Activated effector memory CD4-positive, alpha-beta T cell treated with anti-CD3 and anti-CD28 coated beads, Interleukin-2, amount 50 U/mL, for 16 hours (primary cell): ENCODE measurements at places on chromosomes 16 and 17.
A peak's percentile ranks its signal among the peaks of the same experiment; 100 is the strongest.

- DNase-seq: no peak
Observed at GRCh38 chr16:81500833-81501521, 56.4 kb downstream of the CMIP start.

DNA sequence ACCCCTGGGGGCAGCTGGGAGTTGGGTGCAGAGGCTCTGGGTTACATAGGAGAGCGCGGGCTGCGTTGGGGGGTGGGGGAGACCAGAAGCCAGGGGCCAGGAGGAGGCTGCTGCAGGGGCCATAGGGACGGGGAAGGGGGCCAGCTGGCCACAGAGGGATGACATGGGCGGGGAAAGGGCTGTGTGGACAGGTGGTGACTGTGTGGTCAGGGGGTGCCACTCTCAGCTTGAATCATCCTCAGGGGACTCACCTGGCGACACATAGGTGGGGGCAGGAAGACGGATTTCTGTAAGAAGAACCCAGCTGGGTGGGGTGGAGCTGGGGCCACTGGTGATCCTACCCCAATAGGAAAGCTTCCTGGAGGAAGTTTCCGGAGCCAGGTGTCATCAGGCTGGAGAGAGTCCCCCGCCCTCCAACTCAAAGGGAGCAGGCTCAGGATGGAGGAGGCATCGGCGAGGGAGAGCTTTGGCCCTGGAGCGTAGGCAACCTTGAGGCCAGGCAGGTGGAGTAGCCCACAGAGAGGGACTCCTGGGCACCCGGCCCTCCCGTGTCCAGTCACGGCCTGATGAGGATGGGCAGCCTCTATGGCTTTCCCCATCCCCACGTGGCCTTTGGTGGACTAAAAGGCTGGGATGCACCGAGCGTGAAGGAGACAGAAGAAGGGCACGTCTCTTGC, 1.2 kb downstream of the TRPV3 start:
- DNase-seq: no peak

DNA sequence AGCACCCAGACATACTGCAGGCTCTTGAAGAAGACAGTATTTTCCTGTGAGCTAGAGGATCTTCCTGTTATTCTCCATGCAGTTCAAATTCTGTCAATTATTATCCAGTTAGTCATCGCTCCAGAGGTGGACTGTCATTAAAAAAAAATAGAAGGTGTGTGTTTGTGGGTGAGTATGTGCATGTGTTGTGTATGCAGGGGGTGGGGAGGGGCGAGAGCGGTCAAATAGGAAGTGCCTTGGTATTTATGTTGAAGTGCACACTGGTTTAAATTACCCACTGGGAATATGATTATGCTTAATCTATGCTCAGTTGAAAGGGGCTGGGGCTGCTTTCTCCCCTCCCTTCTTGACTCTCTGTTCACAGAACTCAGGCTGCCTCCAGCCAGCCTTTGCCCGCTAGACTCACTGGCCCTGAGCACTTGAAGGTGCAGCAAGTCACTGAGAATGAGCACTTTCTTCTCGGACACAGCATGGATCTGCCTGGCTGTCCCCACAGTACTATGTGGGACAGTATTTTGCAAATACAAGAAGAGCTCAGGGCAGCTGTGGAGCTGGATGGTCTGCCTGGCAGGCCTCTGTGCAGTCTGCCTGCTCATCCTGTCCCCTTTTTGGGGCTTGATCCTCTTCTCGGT, at the start of gene HSD17B2:
Gene HSD17B2, plus strand, starts transcription at position 273 of the 632 bp plus-strand sequence. Its CDS starts 172 bp downstream, at position 445.
- no peak for DNase-seq

DNA sequence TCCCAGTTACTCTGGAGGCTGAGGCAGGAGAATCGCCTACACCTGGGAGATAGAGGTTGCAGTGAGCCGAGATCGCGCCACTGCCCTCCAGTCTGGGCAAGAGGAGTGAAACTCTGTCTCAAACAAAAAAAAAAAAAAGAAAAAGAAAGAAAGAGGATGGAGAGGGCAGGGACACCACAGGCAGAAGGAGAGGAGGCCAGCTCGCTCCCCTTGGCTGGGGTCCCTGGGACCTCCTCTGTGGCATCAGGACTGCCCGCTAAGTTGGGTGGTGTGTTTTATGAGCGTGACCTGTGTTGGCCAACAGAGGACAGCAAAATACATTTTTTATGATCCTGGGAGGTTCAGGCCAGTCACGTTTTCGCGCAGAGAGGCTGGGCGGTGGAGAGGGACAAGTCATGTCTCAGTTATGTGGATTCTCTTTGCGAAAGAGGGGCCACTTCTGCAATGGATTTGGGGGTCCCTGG, 229.6 kb downstream of the MRTFB start:
- no peak for DNase-seq

DNA sequence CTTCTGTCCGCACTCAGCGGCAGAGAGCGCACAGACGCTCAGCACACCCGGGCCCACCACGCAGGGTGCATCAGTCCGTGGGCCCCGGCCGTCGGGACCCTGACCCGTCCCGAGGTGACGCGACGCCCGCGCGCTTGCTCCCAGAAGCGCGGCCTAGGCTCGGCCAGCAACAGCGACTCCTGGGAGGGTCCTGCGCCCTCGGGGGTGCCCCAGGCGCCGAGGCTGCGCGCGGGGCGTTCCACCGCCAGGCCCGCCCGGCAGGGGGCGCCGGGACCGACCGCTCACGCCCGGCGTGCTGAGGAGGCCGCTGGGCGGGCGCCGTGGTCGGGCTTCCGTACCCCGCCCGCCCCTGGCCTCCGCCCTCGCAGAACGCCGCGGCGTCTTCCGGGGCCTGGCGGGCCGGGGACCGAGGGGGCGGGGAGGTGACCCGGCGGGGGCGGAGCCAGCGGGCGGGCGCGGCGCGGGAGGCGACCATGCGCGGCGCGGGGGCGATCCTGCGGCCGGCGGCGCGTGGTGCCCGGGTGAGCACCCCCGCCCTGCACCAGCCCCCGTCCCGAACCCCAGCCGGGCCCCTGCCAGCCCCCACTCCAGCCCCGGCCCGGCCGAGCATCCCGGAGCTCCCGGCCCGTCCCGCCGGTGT, at the start of gene CISD3:
Gene CISD3, plus strand, starts transcription at position 456 of the 640 bp plus-strand sequence. Its CDS starts 18 bp downstream, at position 474.
- DNase-seq: peak; percentile 95

DNA sequence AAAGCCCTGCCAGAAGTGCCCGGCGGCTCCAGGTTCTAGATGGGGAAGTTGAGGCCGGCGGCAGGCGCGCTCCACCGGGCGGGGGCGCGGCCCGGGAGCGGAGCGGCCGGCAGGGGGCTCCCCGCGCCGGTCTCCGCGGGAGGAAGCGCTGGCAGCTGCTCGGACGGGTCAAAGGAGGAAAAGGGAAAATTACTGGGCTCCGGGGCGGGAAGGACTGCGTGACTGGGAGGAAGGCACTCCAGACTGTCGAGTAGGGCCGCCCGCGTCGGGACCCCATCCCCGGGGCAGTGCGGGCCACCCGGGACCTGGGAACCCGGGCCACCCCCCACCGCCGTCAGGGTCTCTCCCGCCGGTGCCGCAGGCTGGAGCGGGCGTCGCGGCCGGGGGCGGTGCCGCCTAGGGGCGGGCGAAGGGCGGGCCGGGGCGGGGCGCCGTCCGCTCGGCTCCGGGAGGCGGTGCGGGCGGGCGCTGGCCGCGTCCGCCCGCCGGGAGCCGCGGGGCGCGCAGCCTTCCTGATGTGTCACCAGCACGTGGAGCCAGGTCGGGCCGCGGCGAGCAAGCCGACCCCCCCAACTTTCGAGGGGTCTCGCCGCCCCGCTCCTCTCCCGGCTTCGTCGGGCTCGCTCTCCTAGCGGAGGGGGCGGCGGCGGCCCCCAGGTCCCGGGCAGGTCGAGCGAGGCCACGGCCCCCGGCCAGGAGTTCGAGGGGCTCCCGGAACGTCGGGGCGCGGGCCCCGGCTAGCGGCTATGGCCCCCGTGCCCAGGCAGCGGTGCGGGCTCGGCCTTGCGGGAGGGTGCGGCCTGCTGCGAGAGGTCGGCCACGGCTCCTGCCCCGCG, 167.5 kb downstream of the RAB11FIP4 start:
- peak; percentile 86 for DNase-seq

DNA sequence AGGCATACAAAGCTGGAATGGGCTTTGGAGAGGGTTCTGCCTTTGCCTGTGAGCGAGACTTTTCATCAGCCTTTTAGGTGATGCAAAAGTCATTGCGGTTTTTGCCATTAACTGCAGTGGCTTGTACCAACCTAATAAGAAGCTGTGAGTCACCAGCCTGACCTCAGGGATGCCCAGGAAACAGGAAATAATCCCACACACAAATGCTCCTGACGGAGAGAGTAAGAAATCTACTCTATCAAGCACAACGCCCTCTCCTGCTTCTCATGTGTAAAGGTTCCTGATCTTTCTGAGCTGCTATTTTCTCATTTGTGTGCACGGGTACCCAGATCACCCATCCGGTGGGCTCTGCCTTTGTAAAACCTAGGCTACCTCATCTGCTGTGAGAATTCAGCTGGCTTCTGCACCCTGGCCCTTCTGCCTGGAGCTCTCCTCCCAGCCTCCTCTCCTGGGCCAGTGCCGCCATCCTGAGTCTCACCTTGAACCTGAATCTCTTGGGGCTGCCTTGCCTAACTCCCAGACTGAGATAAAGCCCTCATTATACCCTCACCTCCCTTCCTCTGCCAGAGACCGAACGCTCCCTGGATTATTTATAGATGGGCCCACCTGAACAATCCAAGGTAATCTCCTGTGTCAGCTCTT, 299.7 kb downstream of the C16orf95 start:
- DNase-seq: no peak

- DNase-seq: no peak
Observed at GRCh38 chr16:70455910-70456309, 1.5 kb downstream of the FCSK start.

DNA sequence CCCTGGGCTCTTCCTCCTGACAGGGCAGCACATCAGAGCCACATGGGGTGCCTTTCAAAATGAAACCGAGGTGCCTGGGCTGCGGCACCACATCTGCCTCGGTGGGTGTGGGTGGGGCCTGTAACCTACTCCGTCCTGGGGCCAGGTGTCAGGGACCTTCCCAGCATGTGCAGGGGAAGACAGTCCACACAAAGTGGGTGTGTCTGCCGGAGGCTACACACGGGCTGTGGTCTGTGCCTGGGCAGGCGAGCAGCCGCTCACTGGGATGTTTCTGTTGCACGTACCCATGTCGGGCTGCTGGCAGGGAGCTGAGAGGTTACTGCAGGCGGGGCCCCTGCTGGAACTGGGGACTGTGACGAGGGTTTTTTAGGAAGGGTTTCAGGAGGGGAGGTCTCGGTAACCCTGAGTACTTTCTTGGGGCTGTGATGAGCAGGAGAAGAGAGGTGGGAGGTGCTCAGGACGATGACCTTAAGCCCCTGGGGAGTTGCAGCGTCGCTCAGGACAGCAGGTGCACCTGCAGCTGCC, 351.2 kb downstream of the SEC14L1 start:
- DNase-seq: peak; percentile 68

- no peak for DNase-seq
Observed at GRCh38 chr16:68910051-68910450, 66.7 kb downstream of the TANGO6 start.

DNA sequence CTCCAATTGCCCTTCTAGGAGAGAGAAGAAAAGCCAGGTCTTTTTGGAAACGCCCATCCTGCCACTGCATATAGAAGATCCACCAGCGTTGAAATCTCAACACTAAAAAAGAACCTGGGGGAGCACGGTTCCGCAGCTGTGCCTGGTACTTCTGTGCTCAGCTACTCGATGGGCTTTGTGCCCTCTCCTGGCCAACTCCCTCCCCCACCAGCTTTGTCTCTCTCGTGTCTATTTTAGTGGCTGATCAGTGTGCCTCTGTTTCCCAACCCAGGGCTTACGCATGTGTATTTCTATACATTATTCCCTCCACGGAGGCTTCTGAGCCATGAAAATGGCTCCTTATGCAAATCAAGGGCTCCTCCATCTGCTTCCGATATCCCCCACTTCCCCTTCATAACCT, 83.5 kb downstream of the RBFOX3 start:
- DNase-seq: no peak

DNA sequence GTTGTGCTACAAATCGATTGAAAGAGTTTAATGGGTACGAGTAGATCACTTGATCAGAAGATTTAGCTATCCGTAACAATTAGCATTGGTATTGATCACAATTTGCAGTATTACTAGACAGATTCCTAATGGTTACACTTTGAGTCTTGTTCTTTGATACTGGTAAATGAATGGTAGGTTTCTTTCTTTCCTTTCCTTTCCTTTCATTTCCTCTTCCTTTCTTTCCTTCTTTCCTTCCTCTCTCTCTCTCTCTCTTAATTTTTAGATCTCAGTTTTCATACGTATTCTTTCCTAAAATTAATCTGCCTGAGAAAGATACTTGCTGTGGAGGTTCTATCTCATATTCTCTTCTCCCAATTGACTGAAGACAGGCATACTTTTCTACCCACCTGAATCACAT, 17.9 kb downstream of the CPD start:
- DNase-seq: no peak

DNA sequence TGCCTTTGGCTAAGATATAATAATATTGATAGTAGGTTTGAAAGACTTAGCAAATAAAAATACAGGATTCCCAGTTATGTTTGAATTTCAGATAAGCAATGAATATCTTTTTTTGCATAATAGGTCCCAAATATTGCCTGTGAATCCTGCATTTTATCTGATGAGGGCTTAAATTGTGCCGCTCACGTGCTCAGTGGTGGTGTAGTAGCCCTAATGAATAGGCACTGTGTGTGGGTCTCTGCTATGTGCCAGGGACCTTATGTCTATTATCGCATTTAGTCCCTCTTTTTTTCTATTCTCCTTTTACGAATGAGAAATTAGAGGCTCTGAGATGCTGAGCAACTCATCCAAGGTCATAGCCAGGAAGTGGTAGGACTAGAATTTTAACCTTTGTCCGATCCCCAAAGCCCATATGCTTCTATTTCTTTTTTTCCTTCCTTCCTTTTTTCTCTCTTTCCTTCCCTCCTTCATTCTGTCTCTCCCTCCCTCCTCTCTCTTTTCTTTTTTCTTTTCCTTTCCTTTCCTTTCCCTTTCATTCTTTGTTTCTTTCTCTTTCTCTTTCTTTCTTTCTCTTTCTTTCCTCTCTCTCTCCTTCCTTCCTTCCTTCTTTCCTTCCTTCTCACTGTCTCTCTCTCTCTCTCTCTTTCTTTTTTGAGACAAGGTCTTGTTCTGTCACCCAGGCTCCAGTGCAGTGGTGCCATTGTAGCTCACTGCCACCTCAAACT, 47.2 kb downstream of the RGS9 start:
- DNase-seq: no peak

GRCh38 chr17:2701996-2702741, 9.4 kb downstream of the CLUH start:
- peak; percentile 62 for DNase-seq
